Mammary microvascular endothelial cell (primary cell): ENCODE measurements at places on chromosomes 5 and 9. TPM values are rescaled to one million over a fixed set of nuclear protein-coding genes. Genes with fewer than 3 reads are reported as not detected.

SHISAL2B gene
- not detected in 2 replicates for total RNA-seq

PCDHB6 gene
- total RNA-seq, result not detected in 2 replicates

TRIM41 gene
- 7.2 and 8.1 TPM in 2 replicates for total RNA-seq

HEMGN gene
- total RNA-seq, result not detected in 2 replicates

GABRB2 gene
- not detected in 2 replicates for total RNA-seq

PCDHB13 gene
- 0.30 and 0.33 TPM in 2 replicates for total RNA-seq

TAF11L11 gene
- not detected in 2 replicates for total RNA-seq

MCIDAS gene
- not detected in 2 replicates for total RNA-seq

CDKN2A gene
- 40.8 and 43.6 TPM in 2 replicates for total RNA-seq

SPATA6L gene
- total RNA-seq, result 0.80 and 0.94 TPM in 2 replicates

ZNG1C gene
- total RNA-seq, result 13.1 and 14.3 TPM in 2 replicates

SHLD3 gene
- total RNA-seq, result 3.1 TPM in 2 replicates

PROB1 gene
- total RNA-seq, result 2.5 and 3.6 TPM in 2 replicates

FOXD4L3 gene
- not detected in 2 replicates for total RNA-seq

REEP5 gene
- total RNA-seq, result 62.4 and 63.0 TPM in 2 replicates

NR5A1 gene
- not detected in 2 replicates for total RNA-seq
